PC-3 (cell line): ENCODE measurements at places on chromosomes 12 and 14. TPM values are rescaled to one million over a fixed set of nuclear protein-coding genes. Genes with fewer than 3 reads are reported as not detected.

DNA sequence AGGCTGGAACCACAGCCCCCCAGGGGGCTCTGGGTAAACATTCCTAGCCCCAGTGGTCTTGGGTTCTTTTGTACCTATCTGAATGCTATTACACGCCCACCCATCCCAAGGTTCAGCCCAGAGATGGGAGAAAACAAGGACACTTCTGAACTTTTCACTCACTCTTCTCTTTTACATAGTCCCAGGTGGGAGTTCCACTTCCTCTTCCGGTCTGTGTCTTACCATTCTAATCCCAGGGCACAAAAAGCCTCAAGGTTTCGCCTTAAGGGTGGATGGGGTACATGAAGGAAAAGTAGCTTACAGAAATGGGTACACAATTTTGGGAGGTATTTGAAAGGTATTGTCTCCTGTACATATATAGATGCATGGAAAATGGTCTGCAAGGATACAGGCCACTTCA, 79.0 kb downstream of the TMEM30B start:
- H3K27me3 ChIP-seq = no peaks in the 10 kb centered on the region
- H3K36me3 ChIP-seq = no peaks in the 10 kb centered on the region
- DNase-seq = no peak

DNA sequence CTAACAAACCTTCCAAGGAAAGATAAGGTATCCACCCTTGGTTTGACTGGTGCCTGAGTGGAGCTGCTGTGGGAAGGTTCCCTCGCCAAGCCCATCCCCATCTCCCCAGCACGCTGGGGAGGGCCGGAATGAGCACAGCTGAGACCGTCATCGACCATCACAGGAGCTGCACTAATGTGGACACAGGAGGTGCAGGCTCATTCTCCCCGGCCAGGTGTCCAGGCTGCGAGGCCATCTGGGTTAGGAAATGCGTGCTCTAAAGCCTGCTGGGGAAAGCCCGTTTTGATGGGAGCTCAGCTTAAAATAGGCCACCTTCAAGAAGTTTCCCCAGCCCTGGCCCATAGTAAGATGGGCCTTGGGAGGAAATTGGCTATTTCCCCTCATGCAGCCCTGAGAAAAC, 35.2 kb upstream of the FOXN3 start:
- no peak for DNase-seq
- H3K27me3 ChIP-seq = no peaks in the 10 kb centered on the region
- no peak overlapping the region for H3K27ac ChIP-seq
- H3K36me3 ChIP-seq = no peaks in the 10 kb centered on the region
- no peak overlapping the region for H3K4me3 ChIP-seq
- H3K4me1 ChIP-seq = no peaks in the 10 kb centered on the region

The KRT6A gene
- 46.3 and 61.2 TPM in 2 replicates for total RNA-seq

The TECPR2 gene
- total RNA-seq = 15.7 and 16.7 TPM in 2 replicates

GRCh38 chr12:103632554-103633216, 45.6 kb downstream of the STAB2 start:
- peak; percentile 93 for DNase-seq
- H3K27ac ChIP-seq = no peak overlapping the region
- H3K4me1 ChIP-seq = peaks cover 3% of the 10 kb centered on the region; the same call in 1 of the 2 replicates
- no peaks in the 10 kb centered on the region for H3K36me3 ChIP-seq

GRCh38 chr12:113315358-113315757, 19.6 kb downstream of the SLC8B1 start:
- H3K36me3 ChIP-seq = peaks cover 23% of the 10 kb centered on the region
- no peak overlapping the region for H3K4me3 ChIP-seq
- no peak for DNase-seq
- no peak overlapping the region for H3K27ac ChIP-seq
- H3K27me3 ChIP-seq = no peaks in the 10 kb centered on the region
- H3K4me1 ChIP-seq = no peaks in the 10 kb centered on the region

The IL23A gene
- 17.5 and 18.2 TPM in 2 replicates for total RNA-seq

The KRT78 gene
- 0.12 and 0.15 TPM in 2 replicates for total RNA-seq

- H3K36me3 ChIP-seq = no peaks in the 10 kb centered on the region
- H3K27ac ChIP-seq = no peak overlapping the region
- no peak for DNase-seq
- no peak overlapping the region for H3K4me3 ChIP-seq
Measured at GRCh38 chr14:97299661-97300060, 502.5 kb downstream of the VRK1 start.

DNA sequence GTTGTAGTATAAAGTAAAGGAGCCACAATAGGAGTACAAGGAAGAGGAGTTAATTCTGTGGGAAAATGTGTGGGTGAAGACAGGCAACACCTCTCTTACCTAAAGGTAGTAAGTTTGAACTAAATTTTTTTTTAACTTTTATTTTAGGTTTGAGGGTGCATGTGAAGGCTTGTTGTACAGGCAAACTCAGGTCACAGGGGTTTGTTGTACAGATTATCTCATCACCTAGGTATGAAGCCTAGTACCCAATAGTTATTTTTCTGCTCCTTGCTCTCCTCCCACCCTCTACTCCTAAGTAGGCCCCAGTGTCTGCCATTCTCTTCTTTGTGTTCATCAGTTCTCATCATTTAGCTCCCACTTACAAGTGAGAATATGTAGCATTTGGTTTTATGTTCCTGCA, 70.5 kb downstream of the DNAI7 start:
- H3K27me3 ChIP-seq = no peaks in the 10 kb centered on the region
- no peak overlapping the region for H3K4me3 ChIP-seq
- no peaks in the 10 kb centered on the region for H3K4me1 ChIP-seq
- H3K27ac ChIP-seq = no peak overlapping the region
- DNase-seq = no peak
- H3K36me3 ChIP-seq = no peaks in the 10 kb centered on the region

The GMFB gene
- 45.2 and 85.2 TPM in 2 replicates for total RNA-seq

The CISTR gene
- total RNA-seq = not detected in 2 replicates

The DRAM1 gene
- total RNA-seq = 4.0 and 5.2 TPM in 2 replicates

The ACTR10 gene
- total RNA-seq = 118 and 126 TPM in 2 replicates

- no peak overlapping the region for H3K27ac ChIP-seq
- H3K27me3 ChIP-seq = no peaks in the 10 kb centered on the region
- DNase-seq = no peak
Measured at GRCh38 chr12:31456562-31456961, 130.6 kb upstream of the SINHCAF start.

DNA sequence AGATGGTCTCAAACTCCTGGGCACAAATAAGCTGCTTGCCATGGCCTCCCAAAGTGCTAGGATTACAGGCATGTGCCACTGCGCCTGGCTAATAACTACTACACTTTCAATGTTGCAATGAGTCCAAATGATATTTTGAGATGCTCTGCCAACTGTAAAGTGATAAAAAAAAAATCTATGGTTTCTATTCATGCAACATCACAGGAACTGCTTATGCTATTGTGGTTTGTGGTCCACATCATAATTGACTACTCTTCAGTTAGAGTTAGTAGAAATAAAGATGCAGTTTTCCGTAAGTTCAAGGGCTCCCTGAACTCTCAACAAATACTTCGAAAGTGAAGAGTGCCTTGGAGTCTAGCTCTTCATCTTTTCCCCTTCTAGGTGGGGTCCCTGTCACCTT, 239.4 kb downstream of the C12orf75 start:
- H3K4me3 ChIP-seq = no peak overlapping the region
- H3K36me3 ChIP-seq = no peaks in the 10 kb centered on the region
- no peak overlapping the region for H3K27ac ChIP-seq
- H3K4me1 ChIP-seq = no peaks in the 10 kb centered on the region

GRCh38 chr12:38156497-38157245, 159.9 kb upstream of the ALG10B start:
- H3K4me1 ChIP-seq = no peaks in the 10 kb centered on the region
- no peaks in the 10 kb centered on the region for H3K36me3 ChIP-seq
- no peak for DNase-seq
- H3K27ac ChIP-seq = no peak overlapping the region
- H3K4me3 ChIP-seq = no peak overlapping the region

DNA sequence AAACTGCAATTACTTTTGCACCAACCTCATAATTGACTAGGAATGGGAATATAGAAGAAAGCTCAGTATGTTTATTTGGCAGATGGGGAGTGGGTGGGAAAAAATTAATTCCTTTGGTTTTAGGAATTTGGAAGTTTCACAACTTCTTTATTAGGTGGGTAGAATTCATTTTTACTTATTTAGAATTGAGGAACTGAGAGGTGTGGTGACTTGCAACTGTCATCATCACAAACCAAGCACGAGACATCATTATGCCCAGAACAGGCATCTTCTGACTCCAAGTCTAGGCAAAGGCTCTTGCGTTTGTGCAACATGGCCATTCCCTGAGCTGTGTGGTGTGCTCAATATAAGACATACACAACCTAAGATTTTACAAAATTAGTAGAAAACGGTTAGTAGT, 380.0 kb downstream of the ATP23 start:
- no peak overlapping the region for H3K27ac ChIP-seq
- H3K4me3 ChIP-seq = no peak overlapping the region
- no peaks in the 10 kb centered on the region for H3K36me3 ChIP-seq
- H3K4me1 ChIP-seq = no peaks in the 10 kb centered on the region
- no peaks in the 10 kb centered on the region for H3K27me3 ChIP-seq

DNA sequence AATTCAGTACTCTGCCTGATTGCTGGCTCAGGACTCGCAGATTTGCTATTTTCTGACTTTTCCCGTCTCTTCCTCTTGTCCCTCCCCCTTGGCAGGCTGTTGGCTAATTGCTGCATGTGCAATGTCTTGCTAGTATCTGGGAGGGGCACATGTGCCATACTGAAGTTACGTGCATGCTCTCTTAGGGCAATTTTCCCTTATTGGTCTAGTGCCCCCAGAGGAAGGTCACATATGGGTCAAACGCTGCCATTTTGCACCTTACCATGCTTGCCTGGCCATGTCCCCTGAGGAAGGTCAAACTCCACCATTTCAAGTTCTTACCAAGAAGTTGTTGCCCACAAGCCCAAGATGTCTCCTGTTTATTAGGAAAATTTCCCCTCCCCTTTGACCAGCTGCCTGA, 13.9 kb upstream of the ERC1 start:
- no peaks in the 10 kb centered on the region for H3K27me3 ChIP-seq
- DNase-seq = no peak
- H3K4me3 ChIP-seq = no peak overlapping the region
- peaks cover 8% of the 10 kb centered on the region for H3K4me1 ChIP-seq
- H3K27ac ChIP-seq = no peak overlapping the region
